MCF 10A (cell line): ENCODE measurements at places on chromosomes 16 and 17.
A peak's percentile ranks its signal among the peaks of the same experiment; 100 is the strongest.

- DNase-seq = no peak
Observed at GRCh38 chr17:45895304-45895968, 1.1 kb downstream of the MAPT start.

GRCh38 chr16:68676113-68676860 lies 31.2 kb downstream of the CDH3 start:
- peak; percentile 57 for DNase-seq

GRCh38 chr17:4326608-4327007 lies 39.9 kb downstream of the UBE2G1 start:
- DNase-seq = no peak

- no peak for DNase-seq
Observed at GRCh38 chr17:18381158-18381952, 3.8 kb downstream of the EVPLL start.

GRCh38 chr16:339680-340079 lies 12.8 kb downstream of the AXIN1 start:
- no peak for DNase-seq

- DNase-seq = peak; percentile 49
Observed at GRCh38 chr16:1413684-1414531, 596 bp downstream of the UNKL start.

GRCh38 chr17:63928172-63928666 lies 3.9 kb downstream of the CD79B start:
- no peak for DNase-seq

DNA sequence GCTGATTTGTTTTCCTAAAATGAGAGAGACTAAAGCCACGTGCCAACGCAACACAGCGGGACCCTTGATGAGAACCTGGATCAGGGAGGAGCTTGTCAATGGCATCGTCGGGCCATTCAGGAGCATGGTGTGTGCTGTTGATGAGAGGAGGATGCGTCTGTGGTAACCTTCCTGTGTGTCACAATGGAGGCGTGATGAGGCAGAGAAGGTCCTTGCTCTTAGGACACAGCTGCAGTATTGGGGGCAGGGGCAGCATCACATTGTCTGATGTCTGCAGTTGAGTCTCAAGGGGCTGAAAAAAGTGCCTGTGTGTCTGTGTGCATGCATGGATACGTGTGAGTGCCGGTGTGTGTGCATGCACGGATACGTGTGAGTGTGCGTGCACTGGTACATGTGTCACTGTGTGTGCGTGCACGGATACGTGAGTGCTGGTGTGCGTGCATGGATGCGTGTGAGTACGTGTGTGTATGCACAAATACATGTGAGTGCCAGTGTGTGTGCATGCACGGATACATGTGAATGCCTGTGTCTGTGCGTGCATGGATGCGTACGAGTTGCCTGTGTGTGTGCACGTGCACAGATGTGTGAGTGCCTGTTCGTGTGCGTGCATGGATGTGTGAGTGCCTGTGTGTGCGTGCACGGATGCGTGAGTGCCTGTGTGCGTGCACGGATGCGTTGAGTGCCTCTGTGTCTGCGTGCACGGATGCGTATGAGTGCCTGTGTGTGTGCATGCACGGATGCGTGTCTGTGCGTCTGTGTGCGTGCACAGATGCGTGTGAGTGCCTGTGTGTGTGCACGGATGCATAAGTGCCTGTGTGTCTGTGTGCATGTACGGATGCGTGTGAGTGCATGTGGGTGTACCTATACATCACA lies 39.3 kb downstream of the BAIAP2 start:
- DNase-seq = no peak

GRCh38 chr16:12259651-12260050 lies 283.1 kb downstream of the SNX29 start:
- DNase-seq = no peak

DNA sequence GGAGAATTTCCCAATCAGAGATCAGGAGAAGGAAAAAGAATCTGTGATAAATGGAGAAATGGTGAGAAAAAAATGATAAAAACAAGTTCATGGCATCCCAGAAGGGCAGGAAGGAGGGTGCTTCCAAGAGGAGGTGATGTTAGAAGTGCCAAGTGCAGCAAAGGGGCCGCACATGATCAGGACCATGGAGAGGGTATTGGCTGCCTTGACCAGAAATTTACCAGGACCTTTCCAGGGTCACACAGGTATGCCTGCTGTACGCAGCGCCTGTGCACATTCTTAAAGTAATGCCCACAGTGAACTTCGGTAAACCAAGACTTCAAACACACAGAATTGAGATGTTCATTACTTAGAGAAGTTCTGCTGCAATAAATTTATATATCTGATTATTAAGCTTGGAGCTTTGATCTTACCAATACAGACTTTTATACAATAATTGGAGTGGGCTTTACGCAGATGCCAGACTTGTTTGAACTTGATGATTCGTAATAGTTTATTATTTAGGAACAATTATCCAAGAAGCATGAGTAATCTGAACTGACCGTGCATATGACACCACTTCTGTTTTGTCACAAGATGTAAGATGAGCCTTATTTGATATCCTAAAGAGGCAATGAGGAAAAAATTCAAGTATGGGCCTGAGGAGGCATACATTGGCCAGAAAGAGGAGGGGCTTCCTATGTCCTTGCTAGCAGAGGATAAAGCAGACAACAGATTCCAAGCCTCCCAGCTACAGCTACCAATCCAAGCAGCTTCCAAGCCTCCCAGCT lies 2.2 kb upstream of the KRT33A start:
- peak; percentile 4 for DNase-seq

DNA sequence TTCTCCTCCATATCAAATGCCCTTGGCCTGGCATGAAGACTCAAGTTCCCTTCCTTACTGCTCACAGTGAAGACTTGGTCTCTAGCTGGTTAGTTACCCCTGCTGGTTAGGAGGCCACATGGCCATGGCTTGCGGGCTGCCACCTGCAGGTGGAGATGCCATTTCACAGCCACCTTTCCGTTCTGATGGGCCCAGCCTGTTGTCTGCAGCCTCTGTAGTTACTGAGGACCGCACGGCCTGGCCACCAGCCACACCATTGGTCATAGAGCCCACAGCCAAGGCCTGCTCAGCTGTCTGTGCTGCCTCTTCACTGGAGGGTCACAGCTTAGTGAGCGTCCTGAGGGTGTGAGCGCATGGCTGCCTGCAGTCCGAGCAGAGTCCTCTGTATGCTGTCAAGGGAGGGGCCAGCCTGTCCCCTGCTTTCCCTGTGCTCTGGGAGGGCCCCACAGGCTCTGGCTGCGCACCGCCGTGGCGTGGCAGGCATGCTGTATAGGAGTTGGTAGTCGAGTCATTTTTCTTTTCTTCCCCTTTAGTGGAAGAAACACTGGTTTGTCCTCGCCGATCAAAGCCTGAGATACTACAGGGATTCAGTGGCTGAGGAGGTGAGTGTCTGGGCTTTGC lies 59.2 kb downstream of the PLD6 start:
- DNase-seq = peak; percentile 16

DNA sequence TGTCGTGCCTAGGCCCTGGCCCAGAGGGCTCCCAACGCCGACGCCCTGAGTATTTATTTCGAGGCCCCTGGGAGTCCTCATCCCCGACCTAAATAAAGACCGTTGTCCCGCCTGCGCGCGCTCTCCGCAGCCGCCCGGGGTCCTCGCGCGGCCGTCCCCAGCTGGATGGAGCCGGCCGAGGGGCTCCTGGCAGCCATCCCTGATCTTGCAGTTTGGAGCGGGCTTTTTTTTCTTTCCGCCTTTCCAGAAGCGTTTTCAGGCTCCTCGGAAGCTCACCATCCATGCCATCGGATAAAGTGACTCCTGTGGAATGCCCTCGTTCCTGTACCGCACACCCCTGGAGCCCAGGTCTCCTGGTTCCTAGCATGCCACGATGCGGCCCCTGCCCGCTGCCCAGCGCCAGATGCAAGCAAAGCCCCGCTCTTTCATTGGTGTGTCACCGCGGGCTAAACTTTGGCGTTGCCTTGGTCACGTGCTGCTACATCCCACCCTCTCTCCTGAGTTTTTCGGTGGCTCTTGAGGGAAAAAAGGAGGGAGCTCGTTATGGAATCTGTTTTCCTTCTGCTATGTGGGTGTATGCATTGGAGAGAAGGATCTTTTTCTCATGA lies 716 bp downstream of the TMEM94 start:
- peak; percentile 14 for DNase-seq

DNA sequence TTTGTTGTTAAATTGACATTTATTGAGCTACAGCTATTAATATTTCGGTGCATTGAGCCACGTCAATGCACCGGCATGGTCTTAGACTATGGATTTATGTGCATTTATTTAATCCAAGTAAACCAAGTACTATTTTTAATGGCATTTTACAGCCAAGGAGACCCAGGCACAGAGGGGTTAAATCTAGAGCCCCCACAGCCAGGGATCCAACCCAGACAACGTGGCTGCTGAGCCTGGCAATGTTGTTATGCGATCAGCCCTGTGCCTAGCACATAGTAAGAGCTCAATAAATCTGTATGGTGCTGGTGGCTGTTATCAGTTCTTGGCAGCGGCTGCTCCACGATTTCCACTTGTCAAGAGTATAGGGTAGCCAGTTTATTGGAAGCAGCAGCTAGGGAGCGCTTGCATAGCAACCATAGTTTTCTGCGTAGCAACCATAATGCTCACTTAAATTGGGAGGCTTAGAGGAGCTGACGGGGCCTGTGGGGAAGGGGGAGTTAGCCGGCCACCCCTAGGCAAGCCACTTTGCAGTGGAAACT lies 541 bp upstream of the RBBP6 start:
- DNase-seq = no peak

DNA sequence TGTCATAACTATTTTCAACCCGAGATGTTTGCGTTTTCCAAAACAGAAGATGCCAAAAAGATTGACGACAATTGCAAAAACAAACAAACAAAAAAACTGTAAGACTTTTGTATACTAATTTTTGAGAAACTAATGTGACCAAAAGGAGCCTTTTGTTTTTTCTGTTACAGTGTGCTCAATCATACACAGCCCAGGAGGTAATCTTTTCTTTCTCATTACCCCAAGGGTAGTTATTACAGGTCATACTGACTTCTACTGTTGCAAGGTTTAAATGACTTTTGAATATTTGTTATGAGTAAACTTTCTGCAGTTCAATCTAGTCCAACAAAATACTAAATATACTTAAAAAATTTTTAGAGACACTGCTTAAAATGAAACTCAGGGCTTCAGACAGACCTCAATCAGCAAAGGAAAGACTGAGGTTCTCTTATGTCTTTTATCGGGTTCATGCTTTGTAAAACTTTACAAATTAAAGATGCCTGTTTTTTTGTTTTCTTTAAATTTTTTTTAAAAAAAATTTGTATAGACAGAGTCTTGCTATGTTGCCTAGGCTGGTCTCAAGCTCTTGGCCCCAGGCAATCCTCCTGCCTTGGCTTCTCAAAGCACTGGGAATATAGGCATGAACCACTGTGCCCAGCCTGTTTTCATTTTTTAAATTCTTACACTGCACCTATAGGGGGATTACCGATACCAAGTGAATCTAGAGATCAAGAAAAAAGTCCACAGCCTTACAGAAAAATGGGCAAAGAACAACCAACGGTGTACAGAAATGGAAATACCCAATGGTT lies 47.6 kb downstream of the SPOP start:
- DNase-seq = no peak

DNA sequence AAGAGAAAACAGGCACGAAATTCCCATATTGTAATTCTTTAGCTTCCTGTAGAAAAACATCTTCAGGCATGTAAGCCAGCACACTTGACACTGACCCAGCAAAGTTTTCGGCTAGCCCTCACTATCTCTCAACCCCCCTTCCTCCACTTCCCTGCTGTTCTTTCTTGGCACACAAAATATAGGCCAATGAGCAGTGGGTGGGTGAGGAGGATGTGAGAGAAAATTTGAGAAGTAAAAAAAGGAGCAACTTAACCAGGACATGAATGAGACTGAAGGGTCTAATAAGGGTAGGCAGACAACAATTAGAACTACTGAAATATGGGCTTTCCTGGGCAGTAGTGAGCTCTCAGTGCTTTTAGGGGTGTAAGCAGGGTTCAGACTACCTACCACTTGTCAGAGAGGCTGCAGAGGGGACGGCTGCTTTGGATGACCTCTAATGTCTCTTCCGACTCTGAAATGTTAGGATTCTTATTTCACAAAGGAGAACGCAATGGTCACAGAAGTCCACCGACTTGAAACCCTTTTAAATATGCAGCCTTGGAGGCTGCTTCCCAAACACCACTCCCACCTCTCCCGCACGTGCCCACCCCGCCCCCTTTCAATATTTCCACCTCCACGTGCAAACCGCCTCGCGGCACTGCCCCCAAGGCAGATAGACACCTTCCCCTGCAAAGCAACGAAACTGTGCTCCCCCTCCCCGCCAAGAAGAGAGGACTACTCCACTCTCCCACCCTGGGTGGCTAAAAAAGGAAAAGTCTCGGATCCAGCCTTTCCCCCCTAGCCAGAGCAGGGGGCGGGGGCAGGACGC lies 889 bp downstream of the MBTD1 start:
- DNase-seq = no peak

- DNase-seq = no peak
Observed at GRCh38 chr16:26567356-26567755, 499.4 kb upstream of the C16orf82 start.

DNA sequence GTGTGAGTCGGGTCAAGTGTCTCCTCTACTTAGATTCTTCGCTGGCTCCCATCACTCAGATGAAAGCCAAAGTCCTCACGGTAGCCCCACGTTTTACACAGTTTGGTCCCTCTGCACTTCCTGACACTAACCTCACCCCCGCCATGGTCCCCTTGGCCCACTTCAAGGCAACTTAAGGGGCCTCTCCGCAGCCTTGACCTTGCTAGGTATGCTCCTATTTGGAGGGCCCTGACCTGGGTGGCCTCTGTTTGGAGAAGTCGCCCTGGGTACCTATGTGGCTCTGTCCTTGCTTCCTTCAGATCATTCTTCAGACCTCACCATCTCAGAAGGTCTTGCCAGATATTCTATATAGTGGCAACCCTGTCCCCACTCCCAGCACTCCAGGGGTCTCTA lies 110.2 kb downstream of the SOCS1 start:
- no peak for DNase-seq
